HepG2 (cell line): ENCODE measurements at places on chromosomes 13 and 19. TPM values are rescaled to one million over a fixed set of nuclear protein-coding genes. Genes with fewer than 3 reads are reported as not detected.
A peak's percentile ranks its signal among the peaks of the same experiment; 100 is the strongest.

IZUMO1 gene
- 0.22 TPM in 1 of 2 replicates, not detected in the other for total RNA-seq

KISS1R gene
- 3.9 and 10.2 TPM in 2 replicates for total RNA-seq

GRCh38 chr13:74004109-74004508 lies 130.1 kb downstream of the KLF12 start:
- no peak for DNase-seq

DNA sequence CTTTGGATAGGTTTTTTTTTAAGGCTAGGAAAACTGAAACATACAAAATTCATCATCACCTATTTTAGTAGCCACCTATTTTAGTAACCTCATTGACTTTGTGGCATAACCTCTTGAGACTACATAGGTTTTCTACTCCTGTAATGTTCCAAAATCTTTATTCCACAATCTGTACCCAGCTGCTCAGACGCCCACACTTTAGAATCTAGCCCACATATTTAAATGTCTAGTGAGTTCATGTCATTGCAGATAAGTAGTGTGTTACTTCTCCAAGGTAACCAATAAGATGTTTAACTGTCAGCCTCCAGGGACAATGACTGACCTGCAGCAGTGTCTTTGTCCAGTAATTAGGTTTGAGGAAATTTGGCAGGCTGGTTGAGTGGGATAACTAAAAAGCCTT lies 330.2 kb downstream of the MZT1 start:
- DNase-seq = no peak

GRCh38 chr19:18597809-18598660 lies 8.6 kb downstream of the CRLF1 start:
- DNase-seq = no peak

LILRB2 gene
- not detected in 2 replicates for total RNA-seq

- no peak for DNase-seq
Observed at GRCh38 chr19:46928951-46929350, 68.2 kb downstream of the ARHGAP35 start.

CCDC169 gene
- total RNA-seq = 0.33 and 0.38 TPM in 2 replicates

DNA sequence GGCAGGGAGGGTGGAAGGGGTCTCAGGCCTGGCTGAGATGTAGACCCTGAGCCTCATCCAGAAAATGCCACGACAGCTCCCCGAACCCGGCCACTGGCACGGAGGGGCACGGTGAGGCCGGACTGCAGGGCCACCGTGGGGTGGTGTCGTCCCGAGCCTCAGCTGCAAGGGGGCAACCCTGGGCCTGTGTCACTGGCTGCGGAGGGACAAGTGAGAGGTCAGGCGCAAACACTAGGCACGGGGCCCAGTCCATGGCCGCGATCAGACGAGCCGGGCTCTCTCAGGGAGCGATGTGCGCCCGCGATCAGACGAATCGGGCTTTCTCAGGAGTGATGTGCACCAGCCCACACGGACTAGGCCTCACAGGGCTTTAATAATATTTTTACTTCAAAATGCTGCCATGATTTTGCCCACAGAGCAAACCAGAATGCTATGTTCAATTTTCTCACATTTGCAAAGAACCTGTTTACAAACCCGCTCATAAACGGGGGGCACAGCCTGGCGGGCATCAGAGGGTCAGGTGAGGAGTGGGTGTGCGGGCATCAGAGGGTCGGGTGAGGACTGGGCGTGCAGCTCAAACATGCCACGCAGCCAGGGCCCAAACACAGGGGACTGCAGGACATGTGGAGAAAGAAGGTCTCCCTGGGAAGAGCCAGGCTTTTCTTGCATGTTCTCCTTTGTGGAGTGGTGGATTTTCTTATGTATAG lies 42.6 kb upstream of the C13orf46 start:
- DNase-seq = no peak

- DNase-seq = no peak
Observed at GRCh38 chr13:89796196-89796595, 1551.3 kb upstream of the MIR17HG start.

OVOL3 gene
- total RNA-seq = not detected in 2 replicates

KIR3DL2 gene
- total RNA-seq = not detected in 2 replicates

GRCh38 chr13:35332134-35332533 lies 144.4 kb downstream of the MAB21L1 start:
- no peak for DNase-seq

DNA sequence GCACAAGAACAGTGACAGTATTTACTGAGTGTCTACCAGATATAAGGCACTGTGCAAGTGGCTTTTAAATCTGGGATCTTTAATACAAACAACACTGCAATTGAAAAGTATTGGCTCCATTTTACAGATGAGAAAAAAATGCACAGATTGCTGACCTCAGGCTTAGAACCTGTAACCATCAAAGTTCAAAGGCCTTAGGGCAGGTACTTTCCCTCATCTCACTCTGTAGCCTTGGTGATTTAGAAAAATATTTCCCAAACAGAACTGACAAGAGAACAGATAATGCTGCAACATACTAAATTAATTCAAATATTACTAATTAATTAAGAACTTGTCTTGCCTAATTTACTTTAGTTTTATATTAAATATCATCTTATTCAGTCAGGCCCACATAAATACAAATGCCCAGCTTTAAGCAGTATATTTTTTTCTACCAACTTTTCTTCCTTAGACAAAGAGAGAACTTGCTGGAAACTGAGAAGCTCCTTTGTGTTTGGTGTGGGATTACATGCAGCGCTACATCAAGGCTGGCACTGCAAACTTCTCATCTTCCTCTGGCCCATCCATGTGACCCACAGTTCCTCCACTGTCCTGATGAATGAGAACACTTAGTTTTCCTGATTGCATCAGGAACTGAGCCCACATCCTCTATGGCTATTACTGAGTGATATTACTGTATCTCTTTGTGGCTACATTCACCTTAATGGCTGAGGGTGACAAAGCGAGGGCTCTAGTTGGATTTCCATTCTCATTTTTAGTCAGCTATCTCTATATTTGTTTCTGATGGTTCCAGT lies 302.1 kb downstream of the ENOX1 start:
- DNase-seq = no peak

EPN1 gene
- total RNA-seq = 28.9 and 32.6 TPM in 2 replicates

GRCh38 chr13:99734013-99734693 lies 232.9 kb downstream of the TM9SF2 start:
- DNase-seq = no peak

DNA sequence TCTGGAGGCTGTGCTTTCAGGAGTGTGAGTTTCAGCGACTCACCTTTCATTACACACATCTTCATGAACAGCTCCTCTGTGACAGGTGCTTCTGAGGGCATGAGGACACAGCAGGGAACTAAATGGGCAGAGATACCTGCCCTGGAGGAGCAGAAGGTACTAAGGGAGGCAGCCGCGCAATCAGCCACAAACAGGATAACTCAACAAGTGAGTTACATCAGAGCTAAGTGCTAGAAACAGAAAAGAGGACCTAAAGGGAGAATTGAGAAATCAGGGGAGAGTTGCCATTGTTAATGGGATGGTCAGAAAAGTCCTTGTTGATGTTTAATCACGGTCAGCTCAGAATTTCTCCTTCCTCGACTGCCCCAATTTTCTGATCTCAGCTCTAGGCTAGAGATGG lies 42.5 kb downstream of the SYDE1 start:
- no peak for DNase-seq

KLK14 gene
- total RNA-seq = not detected in 2 replicates

DNA sequence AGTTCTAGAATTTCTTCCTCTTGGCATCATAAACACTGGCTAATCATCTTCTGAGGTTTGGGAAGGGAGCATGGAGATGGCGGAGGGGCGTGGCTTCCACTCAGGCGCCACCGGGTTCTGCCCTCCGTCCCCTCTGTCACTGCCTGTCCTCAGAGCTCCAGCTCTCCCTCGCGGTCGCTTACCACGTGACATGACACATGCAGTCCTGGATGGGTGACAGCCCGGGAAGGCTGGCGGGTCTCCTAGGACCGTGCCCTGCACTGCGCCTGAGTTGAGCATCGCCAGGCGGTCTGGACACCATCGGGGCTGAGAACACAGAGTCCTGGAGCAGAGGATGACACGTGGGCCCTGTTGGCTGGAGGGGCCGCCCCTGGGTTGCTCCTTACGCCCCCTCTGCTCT lies 123.3 kb downstream of the RAB20 start:
- DNase-seq = no peak

TMEM86B gene
- 6.0 and 9.6 TPM in 2 replicates for total RNA-seq

GRCh38 chr13:45280011-45280410 lies 61.0 kb downstream of the TPT1 start:
- DNase-seq = no peak

DNA sequence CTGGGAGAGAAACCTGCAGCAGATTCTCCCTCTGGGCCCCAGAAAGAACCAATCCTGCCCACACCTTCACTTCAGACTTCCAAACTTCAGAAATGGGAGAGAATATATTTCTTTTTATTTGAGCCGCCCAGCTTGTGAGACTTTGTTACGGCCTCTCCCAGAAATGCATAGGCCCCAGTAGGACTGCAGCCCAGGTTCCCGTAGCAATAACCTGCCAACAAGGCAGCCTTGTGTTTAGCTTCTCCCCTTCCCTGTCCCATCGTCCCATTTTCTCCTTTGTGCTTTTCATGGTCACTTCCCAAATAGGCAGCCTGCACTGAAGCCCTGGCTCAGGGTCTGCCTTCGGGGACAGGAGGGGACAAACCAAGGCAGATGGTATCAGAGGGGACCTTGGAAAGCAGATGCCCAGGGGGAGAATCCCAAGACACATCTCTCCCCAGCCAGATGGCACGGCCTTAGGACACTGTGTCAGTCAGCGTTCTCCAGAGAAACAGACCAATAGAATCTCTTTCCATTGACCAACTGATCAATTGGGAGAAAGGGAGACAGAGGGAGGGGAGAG lies 3.7 kb upstream of the ARHGEF7 start:
- DNase-seq = no peak

DNA sequence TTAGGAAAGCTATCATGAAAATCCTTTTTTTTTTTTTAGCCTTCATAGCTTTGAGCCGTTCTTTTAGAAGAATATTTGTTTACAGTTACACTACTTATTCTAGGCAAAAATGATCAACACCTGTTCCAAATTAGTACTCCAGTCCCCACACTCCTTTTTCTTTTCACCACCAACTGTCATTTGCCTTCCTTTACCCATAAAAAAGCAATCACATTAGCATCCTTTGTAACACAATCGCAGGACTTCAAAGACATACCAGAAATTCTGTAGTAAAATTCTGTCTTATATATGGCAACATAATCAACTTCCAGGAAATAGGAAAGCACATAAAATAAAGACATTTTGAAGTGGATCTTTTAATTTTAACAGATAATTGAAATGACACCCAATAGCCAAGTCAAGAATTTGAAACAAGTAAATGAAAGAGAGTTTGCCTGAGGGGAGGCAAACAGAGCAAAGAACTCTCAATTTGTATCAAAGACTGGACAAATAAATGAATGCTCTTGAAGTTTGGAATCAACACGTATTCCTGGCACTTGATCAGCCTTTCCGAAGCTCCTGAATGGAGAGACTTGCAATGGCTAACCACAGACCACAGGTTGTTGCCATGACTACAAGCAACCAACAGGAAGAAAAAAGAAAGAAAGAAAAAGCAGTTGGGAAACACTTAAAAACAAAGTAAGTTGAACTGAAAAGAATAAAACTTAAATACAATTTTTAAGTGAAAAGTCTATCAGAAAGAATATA lies 206.8 kb downstream of the PCDH9 start:
- no peak for DNase-seq

- DNase-seq = peak; percentile 53
Observed at GRCh38 chr13:98506322-98506721, 70.6 kb downstream of the STK24 start.

GRCh38 chr13:36872621-36873020 lies 47.4 kb downstream of the SMAD9 start:
- no peak for DNase-seq

COL4A1 gene
- not detected in 2 replicates for total RNA-seq

PABPC3 gene
- 0.04 and 0.06 TPM in 2 replicates for total RNA-seq

- DNase-seq = no peak
Observed at GRCh38 chr19:51573331-51573730, 2.2 kb downstream of the ZNF175 start.

DNA sequence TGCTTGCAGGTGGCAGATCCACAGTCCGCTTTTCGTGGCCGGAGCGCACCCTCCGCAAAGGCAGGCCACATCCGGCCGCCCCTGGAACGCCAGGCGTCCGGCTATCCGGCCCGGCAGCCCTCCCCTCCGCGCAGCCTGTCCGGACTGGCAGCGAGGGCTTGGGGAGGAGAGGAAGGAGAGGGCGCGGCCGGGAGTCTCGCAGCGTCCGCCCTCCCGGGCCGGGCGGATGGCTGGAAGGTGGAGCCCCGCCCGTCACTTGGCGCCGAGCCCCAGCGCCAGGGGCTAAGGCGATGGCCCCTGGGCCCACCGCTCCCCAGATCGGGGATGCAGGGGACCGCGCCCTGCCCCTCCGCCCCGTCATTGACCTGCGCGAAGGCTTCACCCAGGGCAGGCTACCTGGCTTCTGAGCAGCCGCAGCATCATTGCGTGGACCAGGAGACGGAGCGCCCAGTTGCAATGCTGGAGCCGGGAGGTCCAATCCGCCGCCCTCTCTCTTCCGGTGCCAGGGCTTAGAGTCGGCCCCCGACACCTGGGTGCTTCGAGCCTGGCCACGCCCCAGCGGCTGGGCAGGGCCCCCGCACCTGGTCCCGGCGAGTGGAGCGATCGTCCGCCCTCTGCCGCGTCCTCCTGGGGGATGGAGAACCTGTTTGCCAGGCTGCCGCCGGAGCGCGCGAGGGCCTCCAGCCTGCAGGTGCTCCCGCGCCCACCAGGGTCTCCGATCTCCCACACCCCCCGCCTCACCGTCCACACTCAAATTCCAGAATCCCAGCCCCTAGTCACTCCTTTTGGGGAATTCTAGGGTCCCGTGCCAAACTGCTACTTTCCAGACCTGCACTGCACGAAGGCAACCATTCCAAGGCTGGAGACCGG lies at the start of gene FUT1:
FUT1 (minus strand) TSS at position 146 of the 870 bp plus-strand sequence. CDS start 1,360 bp downstream, outside the sequence.
- no peak for DNase-seq

GRCh38 chr13:45713721-45714120 lies 11.6 kb downstream of the CBY2 start:
- DNase-seq = no peak

DNA sequence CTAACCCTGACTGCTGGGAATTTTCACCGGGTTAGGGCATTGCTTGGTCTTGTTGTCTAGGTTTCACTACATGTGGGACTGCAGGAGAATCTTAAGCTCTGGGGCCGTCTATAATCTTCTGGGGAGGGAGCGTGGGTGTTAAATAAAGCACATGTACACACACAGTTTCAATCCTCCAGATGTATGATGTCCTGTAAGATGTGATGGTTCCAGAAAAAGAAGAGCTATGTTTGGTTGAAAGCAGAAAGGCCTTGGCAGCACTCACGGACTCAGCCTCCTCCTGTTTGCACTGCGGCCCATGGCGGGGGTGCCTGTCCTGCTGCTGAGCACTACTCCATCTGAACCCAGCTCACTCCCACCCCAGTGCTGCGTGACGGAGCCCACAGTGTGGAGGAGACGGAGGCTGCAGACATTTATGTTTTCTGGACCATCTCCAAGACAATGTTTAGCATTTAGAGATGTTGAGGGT lies 343.5 kb downstream of the TEX29 start:
- DNase-seq = no peak
